ENCODE measurements at places on chromosomes 12 and 14. TPM values are rescaled to one million over a fixed set of nuclear protein-coding genes. Genes with fewer than 3 reads are reported as not detected.
A peak's percentile ranks its signal among the peaks of the same experiment; 100 is the strongest.

DNA sequence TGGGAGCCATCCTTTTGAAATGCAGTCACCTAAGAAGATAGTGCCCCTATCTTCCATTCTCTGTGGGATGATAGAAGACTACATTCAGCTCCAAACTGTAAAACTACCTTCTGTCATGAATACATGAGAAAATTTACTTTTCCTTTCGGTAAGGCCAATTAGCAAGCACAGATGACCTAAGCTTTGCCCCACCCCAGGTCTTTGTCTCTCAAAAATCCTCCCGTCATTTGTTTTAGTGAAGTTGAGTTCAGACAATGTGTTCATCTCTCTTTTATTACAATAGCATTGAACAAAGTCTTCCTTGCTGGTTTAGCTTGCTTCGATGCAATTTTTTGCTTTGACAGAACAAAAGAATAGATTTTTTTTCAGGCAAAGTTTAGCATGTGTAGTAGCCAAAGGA is 18.2 kb upstream of the FSCB start:
- DNase-seq, result no peak

GRCh38 chr12:10612984-10613348 is 443 bp downstream of the MAGOHB start:
- no peak for DNase-seq

DNA sequence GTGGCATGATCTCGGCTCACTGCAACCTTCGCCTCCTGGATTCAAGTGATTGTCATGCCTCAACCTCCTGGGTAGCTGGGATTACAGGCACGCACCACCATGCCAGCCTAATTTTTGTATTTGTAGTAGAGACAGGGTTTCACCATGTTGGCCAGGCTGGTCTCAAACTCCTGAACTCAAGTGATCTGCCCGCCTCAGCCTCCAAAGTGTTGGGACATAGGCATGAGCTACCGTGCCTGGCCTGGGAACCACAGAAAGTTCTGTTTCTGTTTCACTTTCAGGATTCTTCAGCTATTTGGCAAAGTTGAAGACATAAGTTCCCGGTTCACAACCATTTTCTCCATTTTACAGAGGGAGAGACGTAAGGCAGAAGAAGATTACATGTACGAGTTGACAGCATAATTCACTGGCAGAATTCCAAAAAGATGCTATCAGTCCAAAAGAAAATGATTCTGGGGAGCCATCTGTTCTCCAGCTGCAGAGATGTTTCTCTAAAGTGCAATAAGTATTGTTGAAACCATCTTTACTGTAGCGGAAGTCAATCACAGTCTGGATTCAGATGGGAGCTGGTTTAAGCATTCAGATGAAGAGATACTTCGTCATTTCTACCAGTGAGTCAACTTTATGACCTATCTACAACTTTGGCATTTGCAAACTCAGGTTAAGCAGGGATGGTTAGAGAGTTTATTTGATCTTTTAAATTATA is 8.1 kb upstream of the RNF34 start:
- DNase-seq, result peak; percentile 13

DNA sequence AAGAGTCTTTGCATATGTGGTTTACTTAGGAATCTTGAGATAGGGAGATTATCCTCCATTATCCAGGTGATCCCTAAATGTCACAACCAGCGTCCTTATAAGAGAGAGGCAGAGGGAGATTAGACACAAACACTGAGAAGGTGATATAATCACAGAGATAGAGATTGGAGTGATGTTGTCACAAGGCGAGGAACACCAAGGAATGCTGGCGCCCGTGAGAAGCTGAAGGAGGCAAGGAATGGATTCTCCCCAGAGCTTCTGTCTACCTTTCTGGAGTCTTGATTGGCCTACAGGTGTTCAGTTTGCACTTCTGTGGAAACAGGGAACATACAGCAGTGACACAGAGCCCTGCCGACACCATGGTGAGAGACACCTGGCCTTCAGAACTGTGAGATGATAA is 101.6 kb downstream of the ANO4 start:
- no peak for DNase-seq

GRCh38 chr12:101001669-101002068 is 207.1 kb downstream of the ANO4 start:
- DNase-seq, result no peak

GRCh38 chr14:78164226-78164853 is 5.8 kb upstream of the NRXN3 start:
- DNase-seq, result no peak

DNA sequence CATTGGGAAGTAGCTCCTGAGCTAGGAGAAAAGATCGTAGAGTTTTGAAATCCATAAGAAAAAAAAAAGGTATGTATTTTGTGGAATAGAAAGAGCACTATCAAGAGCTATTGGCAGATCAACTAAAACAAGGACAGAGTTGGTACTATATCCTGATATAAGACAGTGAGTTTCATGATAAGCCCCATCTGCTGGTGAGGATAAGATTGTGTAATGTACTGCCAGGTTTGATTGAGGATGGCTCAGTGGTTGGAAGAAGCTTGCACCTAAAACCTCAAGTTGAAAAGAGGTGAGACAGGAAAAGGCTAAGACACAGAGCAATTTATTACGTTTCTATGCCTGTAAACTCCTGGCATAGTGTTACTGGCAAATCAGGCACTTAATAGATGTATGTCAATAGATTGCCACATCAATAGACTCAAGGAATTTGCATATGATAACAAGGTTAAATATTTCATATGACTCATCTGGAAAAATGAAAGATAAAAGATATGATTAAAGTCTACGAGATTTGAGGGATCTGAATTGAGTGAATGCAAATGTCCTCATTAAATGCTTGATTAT is 525.6 kb downstream of the FLRT2 start:
- DNase-seq, result no peak

GRCh38 chr12:19894050-19894449 is 454.8 kb downstream of the AEBP2 start:
- DNase-seq, result no peak

GRCh38 chr12:76057326-76057725 is 25.8 kb upstream of the PHLDA1 start:
- DNase-seq, result no peak

- no peak for DNase-seq
Observed at GRCh38 chr12:89994911-89995310, 286.3 kb upstream of the ATP2B1 start.

GRCh38 chr12:6540181-6540877 is 6.0 kb downstream of the GAPDH start:
- DNase-seq, result peak; percentile 80

- DNase-seq, result no peak
Observed at GRCh38 chr12:77720258-77720657, 110.4 kb upstream of the NAV3 start.

DNA sequence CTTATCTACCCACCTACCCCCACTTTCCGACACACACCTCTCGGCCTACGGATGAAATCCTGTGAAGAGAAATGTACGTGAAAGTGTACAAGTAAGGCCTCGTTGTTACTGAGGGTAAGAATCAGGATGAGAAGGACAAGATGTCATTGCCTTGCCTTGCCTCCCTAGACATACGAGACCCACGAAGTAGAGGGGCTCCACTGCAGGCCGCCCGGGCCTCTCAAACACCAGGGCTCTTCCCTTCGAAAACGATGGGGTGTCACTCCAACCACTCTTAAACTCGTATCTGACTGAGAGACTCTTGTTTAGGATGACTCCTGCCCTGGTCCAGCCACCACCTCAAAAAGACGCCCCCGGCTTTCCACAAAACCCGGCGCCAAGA is 498 bp downstream of the RACGAP1 start:
- DNase-seq, result no peak

DNA sequence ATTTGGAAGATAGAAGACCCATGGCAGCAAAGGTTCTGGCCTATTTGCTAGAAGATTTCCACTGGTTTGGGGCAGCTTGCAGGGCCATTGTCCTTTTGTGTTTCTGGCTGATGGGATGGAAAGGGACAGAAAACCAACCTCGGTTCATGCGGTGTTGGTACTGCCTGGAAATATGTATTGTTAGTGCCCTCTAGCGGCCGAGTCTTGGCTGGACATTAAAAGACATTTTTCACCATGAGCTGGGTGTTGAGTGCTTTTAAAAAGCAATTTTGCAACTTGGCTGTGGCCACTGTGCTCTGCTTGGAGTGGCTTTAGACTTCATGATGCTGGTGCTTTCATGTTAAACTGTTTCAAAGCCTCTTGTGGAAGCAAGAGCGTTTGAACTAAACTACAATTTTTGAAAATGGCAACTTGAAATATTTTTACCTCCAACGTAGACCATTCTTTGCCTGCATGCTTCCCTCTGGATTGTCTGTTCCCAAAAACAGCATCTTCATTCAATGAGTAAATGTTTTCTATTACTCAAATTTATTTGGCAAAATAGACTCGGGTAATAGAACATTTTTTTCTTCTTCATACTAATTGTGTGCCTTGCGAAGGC is 102.7 kb upstream of the TBX5 start:
- DNase-seq, result peak; percentile 79

DNA sequence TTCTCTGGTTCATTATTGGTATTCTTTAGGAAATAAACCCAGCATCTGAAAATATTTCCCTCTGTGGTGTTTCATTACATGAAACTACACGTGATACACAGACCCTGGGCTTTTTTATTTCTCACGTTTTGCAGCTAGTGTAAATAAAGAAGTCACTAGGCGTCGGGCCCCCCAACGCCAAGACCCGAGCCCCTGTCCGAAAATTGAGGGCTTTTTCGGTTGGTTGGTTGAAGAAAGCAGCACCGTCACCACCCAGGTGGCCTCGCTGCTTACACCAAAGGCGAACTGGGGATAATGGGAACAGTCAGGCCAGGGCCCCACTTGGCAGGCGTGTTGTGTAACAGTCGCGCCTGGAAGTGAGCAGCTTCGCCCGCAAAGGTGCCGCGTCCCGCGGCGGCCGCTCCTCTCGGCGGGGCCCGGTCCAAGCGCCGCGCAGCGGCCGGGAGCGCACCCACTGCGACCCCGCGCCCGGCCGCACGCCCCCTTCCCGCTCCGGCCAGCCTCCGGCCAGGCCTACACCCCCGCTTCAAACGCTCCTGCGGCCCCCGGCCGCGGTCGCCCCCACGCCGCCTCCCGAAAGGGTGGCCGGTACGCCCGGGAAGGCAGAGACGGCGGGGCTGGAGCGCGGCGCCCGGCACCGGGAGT is 1.2 kb downstream of the DUSP16 start:
- peak; percentile 57 for DNase-seq

- no peak for DNase-seq
Observed at GRCh38 chr14:85978582-85979250, 448.8 kb downstream of the FLRT2 start.

Gene GUCY2C
- 0.58 TPM for polyA plus RNA-seq

Gene KRT75
- not detected for polyA plus RNA-seq

Gene RASSF3
- polyA plus RNA-seq, result 36.4 TPM

Gene SDS
- polyA plus RNA-seq, result 0.40 TPM

Gene CLEC2A
- not detected for polyA plus RNA-seq

All from right lung (tissue), 10 donors.